ENCODE measurements at places on chromosomes 12 and 14.

DNA sequence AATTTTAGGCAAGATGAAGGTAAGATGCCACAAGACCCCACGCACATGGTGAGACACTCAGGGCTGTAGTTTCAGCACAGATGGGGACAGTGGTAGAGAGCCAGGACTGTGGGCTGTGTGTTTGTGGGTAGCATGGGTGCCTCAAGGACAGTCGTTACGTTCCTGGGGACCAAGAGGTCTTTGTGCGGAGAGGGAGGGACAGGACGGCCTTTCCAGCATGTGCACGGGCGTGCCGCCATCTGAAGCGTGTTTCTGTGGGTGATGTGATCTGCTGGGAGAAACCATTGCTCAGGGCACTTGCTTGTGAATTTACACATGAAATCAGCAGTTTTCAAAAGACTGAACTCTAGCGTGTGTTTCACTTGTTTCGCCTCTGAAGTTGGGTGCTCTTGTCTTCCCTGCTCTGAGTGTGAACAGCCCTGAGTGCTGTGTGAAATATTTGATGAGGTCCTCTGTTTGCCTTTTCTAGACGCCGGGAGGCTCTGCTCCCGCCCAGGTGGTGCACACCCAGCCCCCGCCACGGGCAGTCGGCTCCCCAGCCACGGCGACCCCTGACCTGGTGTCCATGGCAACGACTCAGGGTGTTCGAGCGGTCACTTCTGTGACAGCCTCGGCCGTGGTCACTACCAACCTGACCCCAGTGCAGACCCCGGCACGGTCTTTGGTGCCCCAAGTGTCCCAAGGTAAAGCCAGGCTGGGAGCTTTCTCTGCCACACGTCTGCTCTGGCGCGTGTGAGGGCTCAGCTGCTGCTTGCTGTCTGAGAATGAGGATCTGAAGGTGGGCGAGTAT, 82.3 kb downstream of the DDX51 start:
- no peak for DNase-seq

GRCh38 chr12:7497661-7498060, 5.9 kb downstream of the CD163 start:
- no peak for DNase-seq

- no peak for DNase-seq
Measured at GRCh38 chr12:87202189-87202588, 827.0 kb downstream of the C12orf50 start.

DNA sequence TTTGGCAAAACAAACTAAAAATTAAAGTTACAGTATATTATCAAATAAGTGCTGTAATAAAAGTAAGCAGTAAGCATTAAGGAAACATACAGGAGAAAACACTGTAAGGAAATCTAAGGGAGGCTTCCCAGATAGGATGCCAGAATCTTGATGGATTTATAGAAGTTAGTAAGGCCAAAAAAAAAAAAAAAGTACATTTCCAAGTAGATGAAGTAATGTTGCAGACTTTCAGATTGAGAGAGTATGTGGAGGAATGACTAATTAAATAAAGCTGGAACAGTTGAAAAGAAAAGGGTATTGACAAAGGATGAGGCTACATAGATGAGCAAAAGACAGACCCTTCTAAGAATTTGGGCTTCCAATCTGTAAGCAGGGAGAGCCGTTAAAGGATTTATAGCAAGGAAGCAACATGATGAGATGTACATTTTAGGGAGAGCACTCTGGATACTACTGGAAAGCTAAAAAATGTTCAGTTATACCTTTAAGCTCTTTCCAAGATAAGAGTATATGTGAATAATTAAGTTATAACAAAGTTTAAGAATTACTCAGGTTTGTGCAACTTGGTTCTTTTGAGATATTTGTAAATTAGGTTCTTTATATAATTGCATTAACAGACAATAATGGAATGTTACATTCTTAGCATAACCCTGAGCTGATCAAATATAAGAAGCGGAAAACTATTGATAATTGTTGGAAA, 87.5 kb upstream of the MON2 start:
- DNase-seq: no peak

- DNase-seq: no peak
Measured at GRCh38 chr12:65756956-65757511, 67.2 kb upstream of the HMGA2 start.

- DNase-seq: no peak
Measured at GRCh38 chr14:80136358-80136757, 74.9 kb downstream of the DIO2 start.

- no peak for DNase-seq
Measured at GRCh38 chr12:57983146-57983857, 41.9 kb downstream of the ATP23 start.

DNA sequence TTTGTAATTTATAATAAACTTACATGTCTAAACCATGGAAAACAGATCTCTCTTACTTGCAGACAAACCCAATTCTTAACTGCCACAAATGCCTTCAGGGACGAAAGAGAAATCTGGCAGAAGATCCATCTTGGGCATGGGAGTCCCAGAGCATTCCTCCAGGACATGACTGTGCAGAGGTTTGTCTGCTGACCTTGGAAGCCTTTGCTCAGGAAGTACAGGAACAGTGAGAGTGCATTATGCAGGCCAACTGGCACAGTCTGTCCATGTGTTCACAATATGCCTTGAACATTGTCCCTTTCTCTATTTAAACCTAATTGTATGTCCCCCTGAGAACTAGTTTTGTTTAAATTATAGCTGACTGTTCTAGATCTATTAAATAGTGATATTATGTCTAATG, 467.1 kb downstream of the ATP23 start:
- no peak for DNase-seq

DNA sequence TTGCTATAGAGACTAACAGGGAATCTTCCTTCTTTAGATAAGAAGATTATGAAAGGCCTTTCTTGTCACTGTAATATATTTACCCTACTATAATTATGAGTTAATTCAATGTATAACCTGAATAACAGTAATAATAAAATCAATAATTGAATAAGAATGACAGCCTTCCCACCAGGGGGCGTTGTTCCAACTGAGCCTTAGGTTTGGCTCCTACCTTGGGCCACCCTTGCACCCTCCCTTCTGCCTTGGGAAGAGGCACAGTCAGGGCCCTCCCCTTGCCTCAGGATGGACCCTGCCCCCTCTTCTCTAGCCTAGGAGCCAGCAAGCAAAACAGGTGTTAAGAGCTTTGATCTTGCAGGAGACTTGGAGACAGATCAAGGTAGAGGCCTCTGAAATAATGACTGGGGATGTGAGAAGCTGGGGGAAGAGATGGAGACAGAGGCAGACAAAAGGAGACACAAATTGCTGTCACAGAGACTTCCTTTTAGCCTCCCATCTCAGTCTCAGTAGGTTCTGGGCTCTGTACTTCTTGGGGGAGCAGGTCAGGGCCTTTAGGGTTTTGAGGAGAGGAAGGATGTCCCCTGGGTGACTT, 40.1 kb upstream of the CISTR start:
- no peak for DNase-seq

DNA sequence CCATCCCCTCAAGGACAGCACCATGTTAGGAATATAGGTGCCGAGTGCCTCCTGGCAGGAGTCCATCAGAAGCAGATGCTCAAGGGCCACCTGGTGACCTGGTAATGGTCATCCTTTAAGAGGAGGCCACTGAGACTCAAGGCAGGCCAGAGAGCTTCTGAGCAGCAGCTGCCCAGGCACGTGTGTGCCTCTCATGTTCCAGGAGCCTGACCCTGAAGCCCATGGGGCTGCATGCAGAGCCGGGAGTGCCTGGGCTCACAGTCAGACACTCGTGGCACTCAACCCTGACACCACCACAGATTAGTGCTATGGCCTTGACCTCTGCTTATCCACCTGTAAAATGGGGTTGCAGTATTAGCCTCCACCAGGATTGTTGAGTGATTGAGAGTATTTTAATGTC, 45.6 kb downstream of the C14orf132 start:
- DNase-seq: no peak

GRCh38 chr12:31261744-31262143, 64.2 kb downstream of the SINHCAF start:
- no peak for DNase-seq

GRCh38 chr14:89853936-89854693, 100.4 kb downstream of the EFCAB11 start:
- no peak for DNase-seq

DNA sequence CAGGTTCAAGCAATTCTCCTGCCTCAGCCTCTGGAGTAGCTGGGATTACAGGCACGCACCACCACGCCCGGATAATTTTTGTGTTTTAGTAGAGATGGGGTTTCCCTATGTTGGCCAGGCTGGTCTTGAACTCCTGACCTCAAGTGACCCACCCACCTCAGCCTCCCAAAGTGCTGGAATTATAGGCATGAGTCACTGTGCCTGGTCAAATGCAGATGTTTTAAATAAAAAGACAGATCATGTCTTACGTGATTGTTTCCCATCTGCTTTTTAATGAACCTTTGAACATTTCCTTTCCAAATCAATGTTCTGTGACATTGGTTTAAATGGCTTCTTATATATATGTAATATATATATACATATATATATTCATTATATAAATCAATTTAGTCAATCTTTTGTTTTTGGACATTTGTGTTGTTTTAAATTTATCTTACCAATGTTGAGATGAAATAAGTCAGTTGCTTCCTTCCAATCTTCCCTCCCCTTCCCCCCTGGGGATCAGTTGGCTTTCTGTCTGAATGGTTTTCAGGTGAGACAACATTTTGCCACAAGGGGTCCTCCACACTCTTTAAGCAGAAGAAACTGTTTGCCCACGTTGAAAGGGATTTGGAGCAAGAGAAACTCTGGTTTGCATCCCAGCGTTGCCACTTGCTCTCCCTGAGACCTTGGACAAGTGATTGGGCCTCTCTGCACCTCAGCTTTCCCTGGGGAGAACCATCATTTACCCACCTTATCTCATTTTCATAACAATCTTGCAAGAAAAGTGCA, 47.6 kb upstream of the RBM19 start:
- DNase-seq: no peak

DNA sequence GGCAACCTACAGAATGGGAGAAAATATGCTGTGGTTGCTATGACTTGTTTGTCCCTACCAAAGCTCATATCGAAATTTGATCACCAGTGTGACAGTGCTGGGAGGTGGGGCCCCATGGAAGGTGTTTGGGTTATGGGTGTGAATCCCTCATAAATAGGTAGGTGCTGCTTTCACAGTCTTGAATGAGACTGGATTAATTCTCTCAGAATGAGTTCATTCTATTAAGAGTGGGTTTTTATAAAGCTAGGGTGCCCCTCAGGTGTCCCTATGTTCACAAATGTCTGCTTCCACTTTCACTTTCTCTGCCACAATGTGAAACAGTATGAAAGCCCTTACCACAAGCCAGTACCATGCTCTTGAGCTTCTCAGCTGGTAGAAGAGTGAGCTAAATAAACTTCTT, 133.5 kb downstream of the CPNE8 start:
- DNase-seq: no peak

- peak; percentile 39 for DNase-seq
Measured at GRCh38 chr12:104137001-104137901, 759 bp downstream of the NFYB start.

GRCh38 chr12:19052689-19053088, 76.8 kb upstream of the PLEKHA5 start:
- DNase-seq: no peak

- no peak for DNase-seq
Measured at GRCh38 chr14:92693998-92694795, 54.2 kb downstream of the LGMN start.

DNA sequence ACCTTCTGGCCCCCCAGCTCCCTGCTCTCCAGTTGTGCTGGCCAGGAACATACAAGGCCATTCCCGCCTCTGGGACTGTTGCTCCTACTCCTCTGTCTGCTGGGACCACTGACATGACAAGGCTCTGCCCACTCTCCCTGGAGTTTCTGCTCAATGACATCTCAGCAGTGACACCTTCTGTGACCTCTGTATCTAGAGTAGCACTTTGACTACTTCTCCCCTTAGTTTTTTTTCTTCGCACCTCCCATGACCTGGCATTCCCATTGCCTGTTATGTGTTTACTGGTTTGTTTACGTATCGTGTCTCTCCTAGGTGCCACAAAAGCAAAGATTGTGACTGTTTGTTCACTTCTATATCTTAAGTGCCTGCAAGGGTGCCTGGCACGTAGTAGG, 40.1 kb upstream of the TMEM263 start:
- no peak for DNase-seq

DNA sequence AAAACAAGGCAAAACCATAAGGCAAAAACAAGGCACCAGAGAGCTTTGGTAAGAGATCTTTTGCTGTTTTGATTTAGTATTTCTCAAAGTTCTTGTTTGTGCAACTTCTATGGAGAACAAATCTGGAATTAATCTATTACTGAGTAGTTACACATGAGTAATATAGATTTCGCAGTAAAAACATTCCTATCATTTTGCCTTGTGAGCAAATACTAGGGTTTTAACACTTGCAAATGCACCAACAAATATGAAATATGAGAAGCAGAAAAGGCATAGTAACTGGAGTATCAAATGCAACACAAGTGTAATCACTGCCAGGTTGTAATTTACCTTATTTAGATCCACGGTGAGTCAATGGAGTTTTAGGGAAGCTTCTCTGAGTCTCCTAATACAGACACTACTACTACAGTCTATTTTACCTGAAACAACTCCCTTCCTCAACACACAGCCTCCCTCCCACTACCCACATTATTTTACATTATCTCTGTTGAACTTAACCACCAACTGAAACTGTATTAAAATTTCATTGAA, 324.1 kb downstream of the FLRT2 start:
- DNase-seq: no peak

DNA sequence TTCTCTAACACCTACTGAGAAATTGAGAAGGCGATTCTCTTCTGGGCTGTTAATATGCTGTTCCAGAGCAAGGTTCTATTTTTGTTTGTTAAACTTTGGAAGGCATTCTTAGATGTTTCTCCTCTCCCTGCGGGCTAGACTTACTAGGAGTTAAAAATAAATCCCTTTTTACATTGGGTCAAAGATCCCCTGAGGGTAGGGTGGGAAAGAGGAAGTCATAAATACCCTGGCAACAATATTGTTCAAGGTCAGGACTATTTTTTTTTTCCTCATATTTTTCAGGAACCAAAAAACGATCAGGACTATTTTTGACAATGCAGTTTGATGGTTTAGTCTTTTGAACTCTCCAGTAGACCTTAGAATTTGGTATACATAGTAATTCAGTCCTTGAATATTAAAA, 12.0 kb upstream of the SLC2A14 start:
- no peak for DNase-seq

GRCh38 chr12:13843841-13844240, 137.6 kb downstream of the GRIN2B start:
- DNase-seq: no peak

Measured in activated T-helper 1 cell treated with anti-CD3 and anti-CD28 coated beads, Interleukin-12 subunit alpha, Interleukin-12 subunit beta, Interleukin-2, Interleukin-4 antibody, amounts not matched to agents 30 ng/mL and 10 ng/mL and 1 ng/mL, durations not matched to agents 14 hours and 24 hours and 36 hours (primary cell).